ENCODE measurements at places on chromosomes 5 and 9. TPM values are rescaled to one million over a fixed set of nuclear protein-coding genes. Genes with fewer than 3 reads are reported as not detected.

DNA sequence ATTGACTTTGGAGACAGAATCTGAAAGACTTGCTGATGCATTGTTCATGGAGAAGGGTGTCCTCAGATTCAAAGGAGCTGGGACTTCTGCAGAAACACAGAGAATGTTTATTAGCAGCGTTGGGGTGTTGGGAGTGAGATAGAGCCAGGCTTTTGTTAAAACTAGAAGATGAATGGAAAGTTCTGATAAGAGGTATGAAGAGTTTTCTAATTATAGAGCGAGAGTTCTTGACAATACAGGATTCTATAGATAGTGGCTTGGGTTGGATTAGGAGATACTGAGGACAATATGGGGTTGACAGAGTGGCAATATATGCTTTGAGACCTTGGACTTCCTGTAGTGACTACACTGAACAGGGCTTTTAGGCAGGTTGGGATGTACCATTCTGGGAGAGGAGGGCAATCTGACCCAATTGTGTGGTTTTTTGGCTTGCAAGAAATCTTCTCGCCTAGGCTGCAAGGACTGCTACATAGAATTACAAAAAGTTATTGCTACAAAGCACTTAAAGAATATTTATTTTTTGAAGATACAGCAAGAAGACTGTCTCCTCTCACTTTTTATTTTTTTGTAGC is 83.1 kb downstream of the FER start:
- no peak for DNase-seq

GRCh38 chr5:67795781-67796477 is 419.6 kb upstream of the PIK3R1 start:
- no peak for DNase-seq

DNA sequence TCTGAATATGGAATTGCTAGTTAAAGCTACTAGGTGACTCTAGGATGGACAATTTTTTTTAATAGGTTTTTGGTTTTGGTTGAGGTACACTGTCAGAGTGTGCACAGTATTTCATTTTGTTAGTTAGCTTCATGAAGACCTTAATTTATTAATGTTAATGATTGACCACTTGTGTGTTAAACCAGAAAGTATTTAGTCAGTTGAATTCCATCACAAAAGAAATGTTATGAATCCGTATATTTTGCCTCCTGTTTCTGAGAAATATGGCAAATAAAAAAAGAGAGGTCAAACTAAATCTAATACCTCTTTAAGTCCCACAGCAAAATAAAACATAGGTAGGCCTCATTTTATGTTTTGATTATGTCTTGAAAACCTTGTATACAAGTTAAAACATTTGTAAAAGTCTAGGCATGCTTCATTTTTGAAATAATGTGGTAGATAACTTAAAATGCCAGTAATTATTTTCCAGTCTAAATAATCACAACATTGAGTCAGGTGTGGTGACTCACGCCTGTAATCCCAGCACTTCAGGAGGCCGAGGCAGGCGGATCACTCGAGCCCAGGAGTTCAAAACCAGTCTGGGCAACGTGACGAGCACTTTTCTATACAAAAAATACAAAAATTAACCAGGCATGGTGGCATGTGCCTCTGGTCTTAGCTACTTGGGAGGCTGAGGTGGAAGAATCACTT is 50.8 kb downstream of the ITGA1 start:
- no peak for DNase-seq

- DNase-seq = no peak
These were observed 14.9 kb downstream of the BRD3OS start for GRCh38 chr9:134040176-134040565.

The SPATA31C1 gene
- not detected for total RNA-seq

DNA sequence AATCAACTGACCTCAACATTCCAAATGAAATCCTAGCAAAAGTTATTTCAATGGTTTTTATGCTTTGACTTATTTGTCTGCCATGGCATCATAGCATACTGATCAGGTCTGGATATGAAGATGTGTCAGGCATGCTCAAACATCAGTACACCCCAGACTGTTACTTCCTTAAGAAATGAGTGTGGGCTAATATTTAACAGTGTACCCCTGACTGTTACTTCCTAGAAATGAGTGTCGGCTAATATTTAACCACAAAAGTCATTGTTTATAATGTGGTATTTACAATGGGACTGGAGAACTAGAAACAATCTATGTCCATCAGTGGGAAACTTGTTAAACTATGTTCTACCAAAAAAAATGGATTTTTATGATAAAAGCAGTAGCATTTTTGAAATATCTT is 38.1 kb upstream of the HNRNPA0 start:
- DNase-seq = no peak

DNA sequence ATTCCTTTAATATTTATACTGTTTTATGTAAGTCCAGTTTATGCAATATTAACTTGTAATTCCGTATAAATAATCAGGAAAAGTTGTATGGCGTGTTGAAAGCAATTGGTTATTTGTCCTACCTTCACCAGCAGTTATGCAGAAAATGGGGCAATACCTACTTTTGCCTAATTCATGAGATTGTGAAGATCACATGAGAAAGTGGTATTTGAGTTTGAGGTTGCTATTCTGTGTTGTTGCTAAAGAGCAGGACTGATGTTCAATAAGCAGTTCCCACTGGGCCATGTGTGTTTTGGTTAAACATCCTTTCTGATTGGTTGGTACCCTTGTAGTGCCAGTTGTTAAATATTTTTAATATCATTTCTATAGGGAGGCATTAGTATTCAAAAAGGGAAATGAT is 3.2 kb downstream of the TGFBR1 start:
- DNase-seq = no peak

The DBH gene
- total RNA-seq = not detected

The CSNK1A1 gene
- total RNA-seq = 191 TPM

DNA sequence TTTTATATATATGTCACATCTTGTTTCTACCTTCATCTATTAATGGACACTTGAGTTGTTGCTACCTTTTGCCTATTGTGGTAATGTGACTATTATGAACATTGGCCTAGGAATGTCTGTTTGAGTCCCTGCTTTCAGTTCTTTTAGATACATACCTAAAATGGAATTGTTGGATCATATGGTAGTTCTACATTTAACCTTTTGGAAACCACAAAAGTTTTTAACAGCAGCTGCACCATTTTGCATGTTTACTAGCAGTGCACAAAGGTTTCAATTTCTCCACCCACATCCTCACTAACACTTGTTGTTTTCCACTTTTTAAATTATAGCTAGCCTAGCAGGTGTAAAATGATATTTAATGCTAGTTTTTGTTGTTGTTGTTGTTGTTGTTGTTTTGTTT is 88.4 kb downstream of the GALNT10 start:
- no peak for DNase-seq

GRCh38 chr9:69186841-69187611 is 12.9 kb downstream of the TJP2 start:
- DNase-seq = no peak

The CDC20B gene
- not detected for total RNA-seq

The BAAT gene
- total RNA-seq = 1.0 TPM

The NIM1K gene
- 6.0 TPM for total RNA-seq

DNA sequence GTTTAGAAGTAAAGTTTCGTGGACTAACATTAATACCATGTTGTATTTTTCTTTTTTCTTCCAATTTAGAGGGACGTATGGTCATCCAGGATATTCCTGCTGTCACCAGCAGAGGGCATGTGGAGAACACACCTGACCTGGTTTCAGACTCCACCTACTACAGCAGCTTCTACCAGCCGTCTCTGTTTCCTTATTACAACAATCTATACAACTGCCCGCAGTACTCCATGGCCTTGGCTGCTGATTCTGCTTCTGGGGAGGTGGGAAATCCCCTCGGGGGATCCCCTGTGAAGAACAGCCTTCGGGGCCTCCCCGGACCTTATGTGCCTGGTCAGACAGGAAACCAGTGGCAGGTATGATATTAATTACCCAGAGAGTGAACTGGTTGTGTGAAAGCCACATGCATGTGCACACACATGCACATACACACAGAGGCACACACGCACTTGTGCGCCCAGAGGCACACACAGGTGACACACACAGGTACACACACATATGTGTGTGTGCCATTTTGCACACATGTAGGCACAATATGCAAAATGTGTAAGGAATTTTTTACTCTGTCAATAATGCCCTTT is 52.4 kb downstream of the DMRT1 start:
- DNase-seq = no peak

DNA sequence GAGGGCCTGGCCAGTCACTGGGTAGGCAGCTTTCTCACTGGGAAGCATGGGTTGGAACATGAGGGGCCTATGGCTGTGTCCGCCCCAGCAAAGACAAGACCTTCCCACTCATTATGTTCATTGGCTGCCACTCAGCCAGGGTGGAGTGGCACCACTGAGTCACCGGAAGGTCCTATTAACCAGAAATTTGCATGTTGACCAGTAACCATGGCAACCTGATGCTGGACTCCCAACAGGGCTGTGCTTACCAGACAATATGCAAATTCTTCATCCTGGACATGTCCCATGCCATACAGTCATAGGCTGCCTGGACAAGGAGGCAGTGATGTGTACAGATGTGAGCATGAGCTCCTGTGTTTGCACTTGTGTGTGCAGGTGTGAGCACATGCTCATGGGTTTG is 66.7 kb downstream of the PSD2 start:
- no peak for DNase-seq

DNA sequence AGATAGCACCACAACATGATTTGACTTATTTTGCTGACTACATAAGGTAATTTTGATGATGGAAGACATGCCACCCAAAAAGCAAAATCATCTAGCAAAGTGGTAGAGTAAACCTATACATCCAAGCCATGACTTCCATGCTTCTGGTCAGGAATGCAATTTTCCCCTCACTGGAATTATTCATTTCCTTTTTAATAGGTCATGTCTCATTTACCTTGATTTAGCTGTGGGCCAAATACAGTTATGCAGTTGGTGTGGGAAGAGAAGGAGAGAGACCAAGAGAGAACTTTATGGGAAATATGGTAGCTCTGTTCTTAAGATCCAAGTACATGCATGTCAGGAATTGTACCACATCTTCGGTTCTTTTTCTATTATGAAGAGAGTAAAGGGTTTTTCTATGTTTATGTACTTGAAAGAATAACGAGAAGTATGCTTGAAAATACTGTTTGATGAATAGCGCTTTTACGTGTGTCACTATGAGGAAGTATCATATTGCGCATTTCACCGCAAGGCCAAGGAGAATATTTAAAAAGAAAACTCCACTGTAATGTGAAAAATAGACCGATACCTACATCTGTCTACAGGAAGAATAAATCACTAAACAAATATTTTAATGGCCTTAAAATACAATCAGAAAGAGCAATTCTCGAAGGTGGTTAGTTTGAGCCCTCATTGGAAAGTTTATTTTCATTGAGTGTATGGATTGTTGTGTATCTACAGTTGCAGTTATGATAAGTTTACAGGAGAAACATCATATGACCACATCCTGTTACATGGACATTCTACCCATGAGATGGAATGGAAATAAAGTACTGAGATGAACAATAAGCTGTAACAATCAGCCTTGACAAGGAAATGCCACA is 134.0 kb downstream of the FOXD1 start:
- DNase-seq = no peak

The SH3PXD2B gene
- total RNA-seq = 46.2 TPM

GRCh38 chr9:88460587-88461332 is 72.5 kb downstream of the SPIN1 start:
- DNase-seq = no peak

GRCh38 chr9:77498891-77499290 is 149.2 kb downstream of the GNA14 start:
- DNase-seq = no peak

DNA sequence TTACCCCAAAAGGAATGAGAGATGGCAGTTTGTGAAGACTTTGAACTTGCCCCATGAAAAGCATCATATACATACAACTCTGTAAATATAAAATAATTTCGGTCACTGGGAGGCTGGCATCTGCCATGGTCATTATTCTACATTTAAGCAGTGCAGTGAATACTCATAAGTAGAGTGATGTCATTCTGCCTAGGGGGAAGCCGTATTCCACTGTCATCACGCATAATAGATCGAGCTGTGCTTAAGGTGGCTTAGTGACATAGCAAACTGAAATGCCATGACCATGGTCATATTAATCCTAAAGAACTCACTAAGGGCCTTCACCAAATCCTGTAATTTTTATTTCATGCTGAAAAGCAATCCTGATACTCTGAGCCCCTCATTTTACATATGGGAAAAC is 42.4 kb upstream of the NR4A3 start:
- DNase-seq = no peak

DNA sequence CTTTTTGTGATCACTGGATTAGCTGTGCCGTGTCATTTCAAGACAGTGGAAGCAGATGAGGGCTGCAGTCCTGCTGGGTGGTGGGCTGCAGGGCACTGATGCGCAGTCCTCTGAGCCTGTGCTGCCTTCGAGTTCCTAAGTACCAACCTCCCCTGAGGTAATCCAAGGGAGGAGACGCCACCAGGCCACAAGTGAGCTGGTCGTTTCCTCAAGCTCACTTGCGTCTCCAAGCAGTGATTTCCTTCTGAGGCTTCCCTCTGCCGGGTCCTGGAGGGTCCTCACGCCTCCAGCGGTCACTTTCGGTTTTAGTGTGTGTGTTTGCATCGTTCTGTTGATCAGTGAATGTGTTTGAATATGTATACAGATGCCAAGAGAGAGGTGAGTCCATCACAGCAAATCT is 115.7 kb downstream of the TRIO start:
- no peak for DNase-seq

- DNase-seq = no peak
These were observed 127.0 kb upstream of the NTRK2 start for GRCh38 chr9:84542554-84542953.

The NSA2 gene
- 50.8 TPM for total RNA-seq

DNA sequence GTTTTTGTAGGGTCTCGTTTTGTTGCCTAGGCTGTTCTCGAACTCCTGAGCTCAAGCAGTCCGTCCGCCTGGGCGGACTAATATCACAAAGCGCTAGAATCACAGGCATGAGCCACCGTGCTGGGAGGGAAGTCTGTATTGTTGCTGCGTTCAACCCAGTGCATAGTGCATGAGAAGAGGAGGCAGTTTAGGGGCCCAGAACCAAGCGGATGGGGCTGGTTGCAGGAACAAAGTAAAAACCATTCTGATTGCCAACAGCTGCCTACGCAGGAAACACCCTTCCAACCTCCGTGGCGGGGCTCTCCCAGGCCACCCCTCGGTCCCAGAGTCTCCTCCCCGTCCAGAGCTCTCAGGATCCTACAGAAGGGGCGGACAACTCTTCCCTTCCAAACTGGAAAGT is 87.1 kb downstream of the ANXA2R start:
- DNase-seq = no peak

- no peak for DNase-seq
These were observed 30.6 kb upstream of the SPINK5 start for GRCh38 chr5:148033134-148033533.

- DNase-seq = no peak
These were observed 50.4 kb upstream of the DAB2 start for GRCh38 chr5:39475159-39475571.

DNA sequence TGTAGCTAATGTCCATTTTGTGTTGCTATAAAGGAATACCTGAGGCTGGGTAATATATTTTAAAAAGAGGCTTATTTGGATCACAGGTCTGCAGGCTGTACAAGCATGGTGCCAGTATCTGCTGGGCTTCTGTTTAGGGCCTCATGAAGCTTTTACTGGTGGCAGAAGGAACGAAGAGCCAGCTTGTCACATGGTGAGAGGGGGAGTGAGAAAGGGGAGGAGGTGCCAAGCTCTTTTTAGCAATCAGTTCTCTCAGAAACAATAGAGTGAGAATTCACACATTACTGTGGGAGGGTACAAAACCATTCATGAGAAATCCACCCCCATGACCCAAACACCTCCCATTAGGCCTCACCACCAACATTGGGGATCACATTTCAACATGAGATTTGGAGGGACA is 340.9 kb downstream of the RASEF start:
- no peak for DNase-seq

Data from upper lobe of right lung (tissue), 1 donor.